Stimulated activated CD4-positive, alpha-beta T cell treated with anti-CD3 and anti-CD28 coated beads, Interleukin-1b, Interleukin-23, amount 100 ng/mL, for 24 hours (primary cell): ENCODE measurements at places on chromosomes 11 and 22.
A peak's percentile ranks its signal among the peaks of the same experiment; 100 is the strongest.

DNA sequence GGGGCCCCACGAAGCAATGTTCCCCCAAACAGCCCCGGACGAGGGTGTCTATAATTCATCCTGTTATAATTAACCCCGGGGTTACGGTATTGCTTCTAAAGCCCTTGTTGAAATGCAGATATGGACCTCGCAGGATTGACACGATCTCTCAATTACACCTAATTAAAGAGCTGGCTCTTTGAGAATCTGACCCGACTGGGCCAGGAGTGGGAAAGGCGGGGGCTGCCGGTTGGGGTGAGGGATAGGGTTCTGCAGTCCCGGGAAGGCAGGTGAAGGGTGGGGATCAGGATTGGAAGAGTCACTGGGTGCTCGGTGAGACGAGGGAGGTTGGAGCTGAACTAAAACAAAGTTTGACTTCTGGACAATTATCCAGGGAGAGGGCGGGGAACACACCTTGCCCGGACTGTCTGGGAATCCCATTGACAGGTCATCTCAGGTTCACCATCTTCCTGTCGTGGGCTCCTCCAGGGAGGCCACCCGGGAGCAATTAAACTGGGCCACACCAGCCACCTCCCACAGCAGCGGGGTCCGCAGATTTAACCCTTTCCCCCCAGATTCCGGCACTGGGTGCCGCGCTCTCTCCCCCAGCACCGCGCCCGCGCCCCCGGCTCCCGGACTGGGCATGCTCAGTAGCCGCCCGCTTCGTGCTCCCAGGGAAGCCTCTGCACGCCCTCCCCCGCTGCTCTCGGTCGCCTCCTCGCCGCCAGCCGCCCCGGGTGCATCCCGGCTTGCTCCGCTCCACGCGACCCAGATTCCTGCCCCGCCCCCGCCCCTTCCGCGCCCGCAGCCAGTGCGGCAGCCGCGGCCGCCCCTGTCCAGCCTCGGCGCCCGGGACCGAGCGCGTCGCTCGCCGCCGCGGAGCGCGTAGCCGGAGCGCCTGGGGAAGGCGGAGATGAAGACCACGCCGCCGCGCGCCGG is at the start of gene ELMOD1:
Gene ELMOD1, plus strand, starts transcription at position 688 of the 918 bp plus-strand sequence. CDS start 27,043 bp downstream, outside the sequence.
- DNase-seq, result no peak

GRCh38 chr11:128933481-128934178 is 9.0 kb downstream of the TP53AIP1 start:
- DNase-seq, result no peak

DNA sequence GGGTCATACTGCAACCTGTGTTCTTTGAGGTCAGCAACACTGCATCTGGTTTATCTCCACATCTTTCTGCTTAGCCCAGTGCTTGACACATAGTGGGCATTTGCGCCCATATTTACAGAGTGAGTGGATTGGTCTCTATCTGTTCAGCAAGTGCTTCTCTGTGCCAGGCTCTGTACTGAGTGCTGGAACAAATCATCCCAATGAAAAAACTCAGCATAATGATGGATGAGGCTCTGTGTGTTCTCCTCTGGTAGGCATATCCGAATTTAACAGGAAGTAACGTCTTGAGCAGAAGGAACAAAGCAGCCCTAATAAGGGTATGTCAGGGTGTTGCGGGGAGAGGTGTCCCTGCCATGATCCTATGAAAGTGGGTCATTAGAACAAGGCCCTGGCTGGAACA is 46.0 kb downstream of the MCM5 start:
- no peak for DNase-seq

- no peak for DNase-seq
These were observed 1.8 kb upstream of the SERPIND1 start for GRCh38 chr22:20771918-20772625.

DNA sequence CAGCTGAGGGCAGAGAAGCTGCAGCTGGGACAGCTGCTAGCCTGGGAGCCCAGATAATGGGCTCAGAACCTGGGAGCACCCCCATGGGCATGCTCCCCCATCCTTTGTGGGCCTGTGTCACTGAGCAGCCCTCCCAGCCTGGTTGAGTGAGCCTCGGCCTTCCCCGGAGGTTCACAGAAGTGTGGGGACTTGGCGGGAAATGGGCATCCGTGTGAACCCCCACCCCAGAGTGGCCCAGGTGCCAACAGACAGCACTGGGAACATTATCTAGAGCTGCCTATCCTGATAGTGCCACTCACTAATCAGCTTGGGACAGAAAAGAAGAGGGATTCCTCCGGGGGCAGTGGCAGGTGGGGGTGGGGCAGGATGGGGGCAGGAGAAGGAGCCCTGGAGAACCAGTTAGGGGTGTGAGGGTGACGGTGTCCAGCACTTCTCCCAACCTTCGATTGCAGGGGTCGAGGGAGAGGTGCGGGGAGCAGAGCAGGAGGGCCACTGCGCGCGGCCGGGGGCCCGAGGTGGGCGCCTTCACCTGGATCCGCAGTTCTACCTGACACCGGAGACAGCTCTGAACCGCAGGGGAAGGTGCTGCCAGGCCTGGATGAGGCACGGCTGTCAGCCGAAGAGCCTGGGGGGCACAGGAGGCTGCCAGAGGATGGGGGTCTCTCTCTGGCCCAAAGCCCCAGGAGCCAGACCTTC is 33.1 kb downstream of the FLRT1 start:
- no peak for DNase-seq

- DNase-seq, result peak; percentile 9
These were observed 34.6 kb upstream of the GNAZ start for GRCh38 chr22:23035557-23036277.

GRCh38 chr11:75394085-75394840 is 5.1 kb upstream of the RPS3 start:
- DNase-seq, result no peak

DNA sequence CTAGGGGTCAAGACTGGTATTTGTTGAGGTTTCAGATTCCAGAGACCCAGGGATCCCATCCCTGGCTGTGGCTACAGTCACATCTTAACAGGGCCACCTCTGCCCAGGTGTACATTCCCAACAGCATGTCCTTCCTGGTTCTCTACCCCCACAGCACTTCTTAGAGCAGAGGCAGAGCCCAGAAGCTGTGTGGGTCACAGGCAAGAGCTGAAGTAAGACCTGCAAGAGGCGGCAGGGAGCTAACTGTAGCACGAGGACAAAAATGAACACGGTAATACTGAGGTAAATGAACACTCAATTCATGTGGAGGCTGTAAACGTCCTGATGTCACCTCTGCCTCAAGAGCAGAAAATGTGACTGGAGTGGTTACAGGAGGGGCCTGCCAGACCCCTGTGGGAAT is 21.7 kb upstream of the RAPSN start:
- DNase-seq, result no peak

DNA sequence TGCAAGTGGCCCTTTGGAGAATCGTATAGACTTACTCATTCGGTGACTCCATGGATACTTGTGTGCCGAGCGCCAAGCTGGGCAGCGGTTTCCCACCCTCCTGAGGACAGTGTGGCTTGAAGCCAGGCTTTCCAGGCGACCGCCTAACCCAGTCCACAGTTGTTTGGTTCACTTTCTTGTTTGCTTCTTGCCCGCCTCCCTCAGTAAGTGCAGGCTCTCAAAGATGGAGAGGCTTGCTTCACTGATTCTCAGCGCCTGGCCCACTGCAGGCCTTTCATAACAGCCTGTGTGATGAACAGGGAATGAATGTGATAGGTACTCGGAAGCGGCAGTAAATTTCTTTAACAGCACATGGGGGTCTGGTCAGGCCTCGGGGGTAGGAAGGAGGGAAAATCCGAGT is 11.2 kb upstream of the MDK start:
- no peak for DNase-seq

GRCh38 chr11:35552616-35553015 is 27.2 kb upstream of the PAMR1 start:
- DNase-seq, result no peak

DNA sequence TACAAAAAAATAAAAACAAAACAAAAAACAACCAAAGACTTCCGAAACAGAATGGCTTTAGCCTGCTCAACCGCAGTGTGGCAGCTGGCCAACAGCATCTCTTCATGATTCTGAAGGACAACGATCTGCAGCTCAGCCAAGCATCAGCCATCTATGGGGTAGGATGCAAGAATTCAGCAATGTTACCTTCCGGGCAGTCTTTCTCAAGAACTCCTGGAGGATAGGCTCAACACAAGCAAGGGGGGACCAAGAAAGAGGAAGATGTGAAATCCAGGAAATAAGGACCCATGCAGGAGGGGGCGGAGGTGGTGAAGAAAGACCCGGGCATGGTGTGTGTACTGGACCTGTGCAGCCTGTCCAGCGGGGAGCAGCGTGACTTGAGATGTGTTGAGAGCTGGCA is 3.5 kb upstream of the TSPO start:
- no peak for DNase-seq

GRCh38 chr11:119195680-119196079 is 10.4 kb downstream of the NHERF4 start:
- DNase-seq, result no peak

- DNase-seq, result no peak
These were observed 68.1 kb downstream of the PPP6R3 start for GRCh38 chr11:68528630-68529029.

DNA sequence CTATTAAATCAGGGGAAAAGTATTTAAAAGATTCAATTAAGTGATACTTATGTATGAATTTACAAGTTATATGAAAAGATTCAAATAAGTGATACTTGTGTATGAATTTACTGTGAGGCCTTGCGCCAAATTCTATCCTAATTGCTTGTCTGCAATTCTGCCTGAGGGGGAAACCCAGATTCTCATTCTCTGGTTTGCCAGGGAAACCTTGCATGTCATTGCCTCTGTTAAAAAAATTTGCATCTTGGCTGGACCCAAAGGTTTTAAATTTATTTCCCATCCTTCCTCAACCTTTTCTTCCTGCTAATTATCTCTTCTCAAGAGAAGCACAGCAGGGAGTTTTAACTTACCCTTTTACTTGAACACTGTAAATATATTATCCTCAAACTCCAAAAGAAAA is 13.8 kb downstream of the OLFML1 start:
- DNase-seq, result no peak

- DNase-seq, result no peak
These were observed 1.8 kb upstream of the CYP2D6 start for GRCh38 chr22:42132457-42132856.

DNA sequence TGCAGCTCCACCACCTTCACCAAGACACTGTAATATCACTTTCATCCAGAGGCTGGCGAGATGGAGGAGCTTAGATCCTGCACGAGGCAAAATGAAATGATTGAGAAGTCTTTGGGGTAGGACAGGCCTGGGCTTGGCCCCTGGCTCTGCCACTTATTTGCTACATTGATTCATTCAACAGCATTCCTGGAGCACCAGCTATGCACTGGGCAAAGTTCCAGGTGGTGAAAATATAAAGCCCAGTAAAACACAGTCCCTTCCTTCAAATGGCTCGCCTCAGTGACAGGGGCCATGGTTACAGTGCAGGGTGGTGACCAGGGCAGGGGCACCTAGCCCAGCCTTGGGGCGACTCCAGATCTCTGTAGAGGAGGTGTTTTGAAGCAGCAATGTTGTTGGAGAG is 19.7 kb downstream of the ALX4 start:
- no peak for DNase-seq
